ENCODE measurements at places on chromosomes 6 and 20.

DNA sequence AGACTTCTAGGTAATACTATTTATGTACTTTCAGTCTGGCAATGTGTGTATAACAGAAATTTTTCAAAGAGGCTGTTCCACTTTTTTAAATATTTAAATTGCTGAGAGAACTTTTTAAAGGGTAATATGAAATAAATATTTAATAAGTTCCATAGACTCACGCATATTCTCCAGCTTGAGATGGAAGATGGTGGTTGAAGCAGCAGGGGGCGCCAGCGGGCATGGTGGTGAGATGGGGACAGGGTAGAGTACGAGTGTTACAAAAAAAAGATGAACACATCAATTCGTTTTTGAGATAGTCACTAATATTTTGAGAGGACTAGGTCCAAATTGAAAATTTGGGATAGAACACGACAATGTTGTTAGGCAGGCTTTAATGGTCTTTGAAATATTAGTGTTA, 68.4 kb downstream of the RSPO3 start:
- no peak for DNase-seq

DNA sequence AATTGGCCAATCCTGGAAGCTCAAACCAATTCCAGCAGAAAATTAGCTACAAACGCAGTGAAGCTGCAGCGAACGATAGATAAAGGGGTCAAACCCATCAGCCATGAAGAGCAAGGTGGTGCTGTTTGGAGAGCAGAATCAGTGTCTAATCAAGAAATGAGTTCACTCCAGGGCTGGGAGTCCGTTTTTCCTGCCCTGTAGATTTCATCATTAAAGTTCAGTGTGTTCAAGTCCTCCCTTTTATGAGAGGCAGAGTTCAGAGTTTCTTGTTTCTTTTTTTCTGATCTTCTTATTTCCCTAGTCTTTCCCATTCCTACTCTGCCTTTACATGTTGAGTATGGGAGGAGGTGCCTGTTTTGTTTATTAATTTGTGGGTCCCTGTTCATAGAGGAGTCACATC, 30.4 kb downstream of the SLC17A1 start:
- no peak for DNase-seq

- DNase-seq, result no peak
Observed at GRCh38 chr6:114419175-114419574, 76.4 kb upstream of the HS3ST5 start.

DNA sequence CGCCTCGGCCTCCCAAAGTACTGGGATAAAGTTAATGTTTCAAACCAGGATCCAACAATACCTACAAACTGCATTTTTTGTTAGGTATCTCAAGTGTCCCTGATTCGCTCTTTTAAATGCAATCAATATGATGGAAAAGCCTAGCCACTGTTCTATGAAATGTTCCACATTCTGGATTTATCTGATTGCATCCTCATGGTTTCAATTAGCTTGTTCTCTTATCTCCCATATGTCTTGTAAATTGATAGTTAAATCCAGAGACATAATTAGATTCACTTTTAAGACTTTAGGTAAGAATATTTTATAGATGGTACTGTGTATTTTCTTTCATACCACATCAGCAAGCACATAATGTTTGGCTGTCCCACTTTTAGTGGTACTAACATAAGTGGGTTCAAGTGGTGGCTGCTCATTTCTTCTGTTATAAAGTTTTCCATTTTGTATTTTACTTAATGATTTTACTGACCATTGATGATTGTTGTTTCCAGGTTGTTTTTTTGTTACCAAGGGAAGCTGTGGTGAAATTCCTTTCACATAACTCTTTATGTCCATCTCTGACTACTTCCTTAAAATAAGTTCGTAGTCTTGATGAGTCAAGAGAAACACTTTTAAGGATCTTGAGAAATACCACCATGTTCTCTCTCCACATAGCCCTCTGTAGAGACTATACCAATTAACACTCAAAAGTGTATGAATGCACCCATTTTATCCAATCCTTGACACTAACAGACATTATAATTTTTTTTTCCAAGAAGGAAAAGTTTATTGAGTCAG, 40.5 kb downstream of the RNGTT start:
- DNase-seq, result no peak

GRCh38 chr6:163420289-163420614, 5.7 kb downstream of the QKI start:
- no peak for DNase-seq

DNA sequence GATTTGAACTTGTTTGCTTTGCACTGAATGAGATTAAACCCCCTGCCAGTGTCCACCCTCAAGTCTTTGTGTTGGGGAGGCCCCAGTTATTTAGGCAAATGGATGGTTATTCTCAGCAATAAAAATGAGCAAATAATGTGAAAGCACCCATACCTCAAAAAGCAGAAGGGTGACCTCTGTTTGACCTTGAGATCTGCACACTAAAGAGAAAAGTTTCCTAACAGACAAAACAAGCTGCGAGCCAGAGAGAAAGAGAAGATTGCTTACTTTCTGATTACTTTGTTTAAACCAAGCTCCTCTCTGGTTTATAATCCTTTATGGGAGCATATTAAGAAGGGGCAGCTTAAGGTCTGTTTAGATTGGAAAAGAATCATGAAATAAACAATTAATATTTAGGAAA, 30.4 kb upstream of the TRERF1 start:
- no peak for DNase-seq

- no peak for DNase-seq
Observed at GRCh38 chr20:24437196-24438082, 32.0 kb upstream of the SYNDIG1 start.

- DNase-seq, result no peak
Observed at GRCh38 chr6:170076466-170077165, 214.3 kb downstream of the DLL1 start.

DNA sequence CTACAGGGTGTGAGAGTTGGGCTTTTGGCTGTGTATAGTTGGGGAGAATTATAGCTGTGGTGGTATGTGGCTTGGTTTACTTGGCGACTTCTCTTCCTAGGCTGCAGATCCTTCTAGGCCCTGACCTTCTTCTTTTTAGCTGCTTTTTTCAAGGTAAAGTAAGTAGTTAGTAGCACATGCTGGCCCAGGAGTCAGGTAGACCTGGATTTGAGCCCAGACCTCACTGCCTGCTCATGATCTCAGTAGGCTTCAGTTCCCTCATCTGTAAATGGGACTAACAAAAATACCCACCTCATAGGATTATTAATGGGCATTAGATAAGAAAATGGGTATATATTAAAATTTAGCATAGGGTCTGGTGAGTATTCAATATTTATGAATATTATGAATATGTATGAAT, 17.4 kb upstream of the TMEM217 start:
- no peak for DNase-seq
